CD4-positive, alpha-beta T cell treated with Interleukin-1 beta for 1 hour (primary cell): ENCODE measurements at places on chromosomes 4 and X.

DNA sequence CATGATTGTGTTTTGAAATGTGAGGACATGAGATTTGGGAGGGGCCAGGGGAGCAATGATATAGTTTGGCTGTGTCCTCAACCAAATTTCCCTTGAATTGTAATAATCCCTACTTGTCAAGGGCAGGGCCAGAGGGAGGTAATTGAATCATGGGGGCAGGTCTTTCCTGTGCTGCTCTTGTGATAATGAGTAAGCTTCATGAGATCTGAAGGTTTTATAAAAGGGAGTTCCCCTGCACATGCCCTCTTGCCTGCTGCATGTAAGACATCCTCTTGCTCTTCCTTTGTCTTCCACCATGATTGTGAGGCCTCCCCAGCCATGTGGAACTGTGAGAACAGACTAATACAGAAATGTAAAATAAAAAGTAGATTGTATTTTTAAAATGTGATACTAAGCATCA lies 1294.9 kb downstream of the ADGRL3 start:
- DNase-seq: no peak

DNA sequence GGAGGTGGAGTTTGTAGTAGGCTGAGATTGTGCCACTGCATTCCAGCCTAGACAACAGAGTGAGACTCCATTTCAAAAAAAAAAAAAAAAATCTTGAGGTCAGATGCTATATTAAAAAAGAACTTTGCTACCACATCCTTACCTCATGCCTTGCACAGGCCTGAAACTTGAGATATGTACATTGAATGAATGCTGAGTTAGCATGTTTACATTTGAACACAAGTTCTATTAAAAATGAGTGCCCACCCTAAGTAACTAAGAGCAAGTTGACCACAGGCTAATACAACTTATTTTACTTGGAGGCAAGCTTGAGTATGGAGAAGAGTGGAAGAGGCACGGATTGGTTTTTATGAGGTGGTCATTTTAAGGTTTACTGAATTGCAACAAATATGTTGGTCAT lies 276.6 kb upstream of the GATB start:
- DNase-seq: no peak

DNA sequence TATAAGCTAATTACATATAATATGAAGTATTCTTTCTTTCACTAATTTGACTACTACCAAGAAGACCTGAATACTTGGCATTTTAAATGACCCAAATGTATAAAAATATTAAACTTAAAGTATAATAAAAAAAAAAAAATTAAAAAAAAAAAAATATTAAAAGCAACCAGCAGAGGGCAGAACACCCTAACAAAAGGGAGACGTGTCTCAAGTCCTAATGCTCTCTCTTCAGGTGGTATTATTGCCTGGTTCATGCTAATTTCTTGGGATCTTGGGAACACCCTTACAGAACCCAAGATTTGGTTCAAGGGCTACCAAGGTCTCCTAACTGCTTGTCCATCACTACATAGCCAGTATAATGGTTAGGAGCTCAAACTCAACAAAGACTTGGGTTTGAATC lies 754.8 kb downstream of the RAB28 start:
- DNase-seq: no peak

GRCh38 chrX:150362599-150363481 lies at the start of gene MAMLD1:
MAMLD1 (plus strand) TSS chrX:150363317; CDS start chrX:150445517, 82,200 bp downstream.
- peak; percentile 61 for DNase-seq

- no peak for DNase-seq
Observed at GRCh38 chrX:119177278-119177677, 49.7 kb upstream of the KIAA1210 start.

DNA sequence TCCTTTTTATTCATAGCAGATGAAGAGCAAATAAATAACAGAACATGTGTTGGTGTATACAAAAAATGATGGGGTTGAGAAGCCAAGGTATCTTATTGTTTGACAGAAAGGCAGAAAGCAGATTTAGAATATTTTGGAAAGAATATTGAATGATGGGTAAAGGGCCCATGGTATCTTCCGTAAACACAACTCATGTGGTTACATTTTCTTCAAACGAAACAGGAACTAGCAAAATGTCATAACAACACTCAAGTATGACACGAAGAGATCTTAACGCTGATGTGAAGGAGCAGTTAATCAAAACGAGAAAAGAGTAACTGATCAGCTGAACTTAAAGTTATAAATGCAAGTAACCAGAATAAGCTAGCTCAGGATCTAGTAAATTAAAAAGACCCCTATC lies 195.7 kb upstream of the GK2 start:
- DNase-seq: no peak

- no peak for DNase-seq
Observed at GRCh38 chr4:76892601-76893000, 5.3 kb downstream of the SOWAHB start.

GRCh38 chr4:169200361-169201030 lies 70.3 kb downstream of the SH3RF1 start:
- no peak for DNase-seq

- DNase-seq: peak; percentile 60
Observed at GRCh38 chr4:173257732-173258717, 76.1 kb downstream of the HMGB2 start.

DNA sequence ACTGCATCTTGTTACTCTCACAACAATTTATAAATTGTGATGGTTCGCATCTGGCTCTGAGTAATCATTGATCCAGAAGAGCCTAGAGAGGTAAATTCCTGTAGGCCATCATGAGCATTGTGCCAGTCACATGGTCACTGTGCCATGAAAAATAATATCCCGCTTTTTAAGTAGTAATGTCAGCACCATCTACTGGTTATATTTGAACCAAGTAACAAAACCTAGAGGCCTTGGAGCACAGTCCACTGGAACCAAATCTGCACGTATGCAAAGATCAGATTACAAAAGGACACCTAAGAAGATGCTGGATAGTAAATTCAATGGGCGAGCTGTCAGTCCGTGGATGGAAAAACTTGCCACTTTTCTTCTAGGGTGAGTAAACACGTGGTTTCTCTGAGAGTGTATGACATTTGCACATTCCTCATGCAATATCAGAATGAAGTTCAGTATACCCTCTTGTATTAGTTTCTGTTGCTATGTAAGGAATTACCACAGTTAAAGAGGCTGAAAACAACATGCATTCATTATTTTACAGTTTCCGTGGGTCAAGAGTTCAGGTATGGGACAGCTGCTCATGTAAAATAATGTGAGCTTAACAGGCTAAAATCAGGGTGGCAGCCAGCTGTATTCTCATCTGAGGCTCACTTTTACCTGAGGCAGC lies 26.8 kb downstream of the FAM114A1 start:
- no peak for DNase-seq

GRCh38 chrX:555725-556666 lies 74.6 kb upstream of the SHOX start:
- DNase-seq: no peak

- DNase-seq: no peak
Observed at GRCh38 chr4:37058826-37059225, 185.7 kb upstream of the NWD2 start.

GRCh38 chr4:151917145-151917734 lies 156.4 kb upstream of the GATB start:
- DNase-seq: no peak

- DNase-seq: no peak
Observed at GRCh38 chr4:18041114-18041513, 19.6 kb upstream of the LCORL start.

GRCh38 chrX:134764202-134764785 lies 106.0 kb upstream of the PLAC1 start:
- peak; percentile 35 for DNase-seq

GRCh38 chr4:145279122-145279960 lies 99.0 kb upstream of the OTUD4 start:
- DNase-seq: no peak

DNA sequence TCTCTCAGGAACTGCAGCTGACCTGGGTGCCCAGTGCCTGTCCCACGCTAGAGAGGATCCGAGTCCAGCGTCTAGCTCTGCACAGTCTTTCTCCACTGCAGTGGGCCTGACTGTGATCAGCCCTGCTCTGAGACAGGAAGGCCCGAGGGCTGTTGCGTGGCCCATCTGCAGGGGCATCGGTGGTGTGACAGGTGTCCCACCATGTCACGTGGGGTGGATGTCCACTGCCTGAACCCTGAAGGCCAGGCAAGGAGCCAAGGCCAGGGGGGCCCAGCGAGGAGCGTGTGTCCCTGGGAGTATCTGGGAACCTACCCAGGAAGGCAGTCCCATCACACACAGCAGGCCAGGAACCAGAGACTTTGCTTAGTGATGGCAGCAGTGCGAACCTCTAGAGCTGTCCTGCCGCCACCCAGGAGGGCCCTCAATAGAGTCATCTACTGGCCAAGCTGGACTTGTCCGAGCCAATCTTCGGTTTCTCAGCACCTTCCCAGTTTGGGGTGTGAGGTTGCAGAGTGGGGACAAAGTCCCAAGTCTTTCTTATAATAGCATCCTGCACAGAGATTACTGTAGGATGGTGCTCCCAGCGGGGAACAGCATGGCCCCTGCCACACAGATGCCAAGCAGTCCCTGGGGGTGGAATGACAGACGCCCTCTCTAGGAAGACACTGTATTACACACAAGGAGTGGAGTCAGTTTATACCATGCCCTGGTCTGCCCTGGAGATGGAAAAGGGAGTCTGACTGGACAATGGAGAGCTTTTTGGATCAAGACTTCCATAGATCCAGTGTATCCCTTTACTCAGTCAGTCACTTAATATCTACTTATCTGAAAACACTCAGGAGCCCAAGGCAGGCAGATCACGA lies 38.3 kb downstream of the DCTD start:
- DNase-seq: no peak

GRCh38 chrX:130887376-130887775 lies 15.6 kb downstream of the ENOX2 start:
- DNase-seq: no peak

- DNase-seq: no peak
Observed at GRCh38 chr4:137559801-137560200, 27.5 kb upstream of the PCDH18 start.

GRCh38 chr4:7547368-7548040 lies 112.8 kb upstream of the PSAPL1 start:
- no peak for DNase-seq

GRCh38 chr4:179597301-179597700 lies 2155.1 kb upstream of the AGA start:
- DNase-seq: no peak

GRCh38 chr4:154088741-154089140 lies 299.9 kb upstream of the SFRP2 start:
- DNase-seq: no peak

DNA sequence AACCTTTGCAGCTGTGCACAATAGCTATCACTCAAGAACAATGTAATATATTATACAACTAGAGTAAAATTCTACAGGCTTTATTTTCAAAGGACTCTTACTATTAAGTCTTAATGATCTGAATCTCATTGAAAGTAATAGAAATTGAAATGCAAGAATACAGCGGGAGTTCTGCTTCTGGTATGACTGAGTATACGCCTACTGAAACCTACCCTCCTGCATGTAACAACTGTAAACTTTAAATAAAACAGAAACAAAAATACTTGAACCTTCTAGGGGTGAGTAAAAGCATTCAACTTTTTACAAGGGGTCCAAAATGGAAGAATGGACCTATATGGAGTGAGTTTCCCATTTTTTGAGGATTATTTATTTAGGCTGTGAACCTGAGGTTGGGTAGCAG lies 13.5 kb downstream of the DCHS2 start:
- no peak for DNase-seq

GRCh38 chr4:41405464-41406112 lies 132.4 kb upstream of the LIMCH1 start:
- no peak for DNase-seq

- no peak for DNase-seq
Observed at GRCh38 chrX:39704590-39704989, 393.2 kb downstream of the BCOR start.

DNA sequence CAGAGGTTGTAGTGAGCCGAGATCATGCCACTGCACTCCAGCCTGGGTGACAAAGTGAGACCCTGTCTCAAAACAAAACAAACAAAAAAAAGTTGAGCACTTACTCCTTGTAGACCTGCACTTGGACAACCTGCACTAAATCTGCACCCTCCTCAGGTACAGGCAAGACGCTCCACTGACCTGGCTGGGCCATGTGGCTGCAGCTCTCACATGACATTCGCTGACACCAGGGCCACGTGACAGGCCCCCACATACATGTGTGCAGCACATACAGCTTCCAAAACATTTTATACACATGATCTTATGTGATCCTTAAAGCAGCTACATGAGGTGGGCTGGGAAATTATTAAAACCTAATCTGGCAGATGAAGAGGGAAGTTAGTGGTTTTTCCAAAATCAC lies 62.5 kb downstream of the MGST2 start:
- DNase-seq: no peak

- DNase-seq: no peak
Observed at GRCh38 chrX:41025926-41026701, 59.1 kb upstream of the USP9X start.

DNA sequence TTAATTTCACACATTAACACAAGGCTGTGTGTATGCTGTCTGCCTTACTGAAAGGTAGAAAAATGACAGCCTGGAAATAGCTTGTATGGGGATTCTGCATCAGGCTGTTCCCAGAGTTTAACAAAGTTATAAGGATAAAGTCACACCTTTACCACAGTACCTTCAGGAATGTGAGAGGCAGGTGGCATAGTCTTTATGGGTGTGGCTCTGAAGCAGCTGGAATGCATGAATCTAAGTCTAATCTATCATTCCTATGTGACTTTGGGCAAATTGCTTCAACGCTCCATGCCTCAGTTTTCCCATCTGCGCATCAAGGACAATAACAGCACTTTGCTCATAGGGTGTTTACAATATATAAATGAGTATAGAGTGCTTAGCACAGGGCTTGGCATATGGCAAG lies 84.2 kb upstream of the EGFL6 start:
- no peak for DNase-seq

- no peak for DNase-seq
Observed at GRCh38 chr4:1577822-1578217, 106.3 kb downstream of the FAM53A start.

DNA sequence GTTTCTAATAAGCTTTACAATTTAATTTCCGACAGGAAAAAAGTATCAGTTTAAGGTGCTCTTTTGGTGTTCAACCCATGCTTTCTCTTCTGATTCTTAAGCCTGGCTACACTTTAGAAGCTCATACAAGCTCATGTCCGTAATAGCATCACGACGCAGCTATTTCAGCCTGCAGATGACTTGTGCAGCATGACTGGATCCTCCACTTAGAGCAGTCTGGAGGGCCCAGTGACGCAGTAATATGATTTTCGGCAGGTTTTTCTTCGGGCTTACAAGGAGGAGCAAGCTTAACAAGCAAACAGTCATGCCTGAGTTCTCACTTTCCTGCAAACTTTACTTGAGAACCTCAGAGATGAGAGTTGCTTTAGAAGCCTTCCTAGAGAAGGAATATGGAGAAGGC lies 85.3 kb upstream of the MAML3 start:
- DNase-seq: no peak

- DNase-seq: no peak
Observed at GRCh38 chrX:103524747-103525146, 5.5 kb upstream of the RAB40A start.
